ENCODE measurements at places on chromosomes 12 and 14.

- DNase-seq, result no peak
Measured at GRCh38 chr14:96881713-96882112, 84.5 kb downstream of the VRK1 start.

- no peak for DNase-seq
Measured at GRCh38 chr14:68983191-68983590, 4.1 kb upstream of the ACTN1 start.

DNA sequence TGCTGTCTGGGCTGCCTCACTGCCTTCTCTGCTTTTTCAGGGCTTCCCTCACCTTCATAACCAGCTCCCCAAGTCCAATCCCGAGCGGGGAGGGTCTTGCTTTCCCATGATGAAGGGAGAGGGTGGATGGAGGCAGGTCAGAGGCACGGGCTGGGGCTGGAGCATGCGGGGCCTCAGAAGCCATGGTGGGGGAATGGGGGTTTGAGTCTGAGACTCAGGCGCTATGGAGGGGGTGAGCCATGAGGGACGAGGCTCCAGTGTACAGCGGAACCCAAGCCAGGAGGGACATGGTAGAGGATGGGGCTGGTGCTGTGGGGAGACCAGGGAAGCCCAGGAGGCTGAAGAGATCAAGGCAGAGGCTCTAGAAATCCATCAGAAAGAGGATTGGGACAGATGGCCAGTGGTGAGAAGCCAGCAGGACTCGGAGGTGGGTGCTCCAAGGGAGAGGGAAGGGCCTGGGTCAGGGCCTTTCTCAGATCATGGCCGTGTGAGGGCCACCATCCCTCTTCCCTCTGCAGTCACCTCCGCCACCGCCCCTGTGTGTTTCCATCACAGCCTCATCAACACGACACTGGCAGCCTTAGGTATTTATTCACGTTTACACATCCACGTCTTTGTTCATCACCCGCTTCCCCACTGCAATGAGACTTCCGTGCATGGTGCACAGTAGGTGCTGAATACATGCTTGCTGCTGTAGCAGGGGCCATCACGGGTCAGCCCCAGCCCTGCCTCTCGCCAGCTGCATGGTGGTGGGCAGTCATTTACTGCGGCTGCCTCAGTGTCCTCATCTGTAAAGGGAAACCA is 144.7 kb downstream of the ADGRD1 start:
- DNase-seq, result no peak

DNA sequence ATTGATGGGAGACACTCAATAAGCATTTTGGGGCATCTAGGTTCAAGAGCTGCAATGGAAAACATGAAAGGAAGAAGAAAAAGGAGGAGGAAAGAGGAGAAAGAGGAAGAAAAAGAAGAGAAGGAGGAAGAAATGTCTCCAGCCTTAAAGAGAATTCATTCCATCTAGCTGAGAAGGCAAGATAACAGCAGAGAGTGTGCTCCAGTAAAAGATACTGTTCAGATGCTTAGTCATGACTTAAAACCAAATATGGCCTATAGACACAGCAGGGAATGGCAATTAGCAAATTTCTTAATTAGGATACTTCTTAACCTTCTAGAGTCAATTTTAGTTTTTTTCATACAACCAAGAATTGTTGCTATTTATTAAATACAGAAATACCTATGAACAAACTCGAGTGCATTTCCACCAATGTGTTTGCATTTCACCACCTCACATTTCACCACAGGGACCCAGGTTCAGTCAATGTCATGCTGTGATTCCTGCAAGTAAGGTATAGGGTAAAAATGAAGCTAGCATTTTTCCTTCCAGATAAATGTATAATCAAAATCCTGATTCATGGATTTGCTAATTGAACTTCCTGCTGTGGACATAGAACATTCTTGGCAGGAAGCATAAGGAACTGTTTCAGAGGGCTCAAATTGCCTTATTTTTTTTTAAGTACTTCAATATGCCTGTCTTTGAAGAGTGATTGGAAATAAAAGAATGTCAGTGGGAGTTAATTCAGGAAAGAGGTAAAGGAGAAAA is 177.8 kb downstream of the RPS29 start:
- no peak for DNase-seq

GRCh38 chr14:50954811-50955372 is 10.6 kb upstream of the PYGL start:
- DNase-seq, result peak; percentile 40

DNA sequence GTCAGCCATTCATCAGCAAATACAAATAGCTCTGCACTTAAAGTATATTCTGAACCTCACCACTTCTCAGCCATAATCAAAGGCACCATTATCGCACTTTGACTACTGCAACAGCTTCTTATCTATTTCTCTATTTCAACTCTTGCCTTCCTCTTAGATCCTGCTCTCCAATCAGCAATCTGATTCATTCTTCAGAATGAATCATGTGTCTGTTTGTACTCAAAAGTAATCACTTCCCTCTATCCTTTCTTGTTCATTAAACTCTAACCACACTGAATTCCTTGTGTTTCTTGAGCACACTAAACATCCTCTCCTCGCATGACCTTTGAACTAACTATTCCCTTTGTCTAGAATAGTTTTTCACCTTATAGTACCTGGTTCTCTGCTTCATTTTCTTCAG is 12.8 kb upstream of the OR4E1 start:
- DNase-seq, result no peak

- no peak for DNase-seq
Measured at GRCh38 chr12:22029991-22030390, 16.0 kb upstream of the CMAS start.

- DNase-seq, result no peak
Measured at GRCh38 chr12:4144676-4145075, 128.9 kb upstream of the CCND2 start.

- no peak for DNase-seq
Measured at GRCh38 chr12:57839996-57840395, 6.5 kb downstream of the CTDSP2 start.

DNA sequence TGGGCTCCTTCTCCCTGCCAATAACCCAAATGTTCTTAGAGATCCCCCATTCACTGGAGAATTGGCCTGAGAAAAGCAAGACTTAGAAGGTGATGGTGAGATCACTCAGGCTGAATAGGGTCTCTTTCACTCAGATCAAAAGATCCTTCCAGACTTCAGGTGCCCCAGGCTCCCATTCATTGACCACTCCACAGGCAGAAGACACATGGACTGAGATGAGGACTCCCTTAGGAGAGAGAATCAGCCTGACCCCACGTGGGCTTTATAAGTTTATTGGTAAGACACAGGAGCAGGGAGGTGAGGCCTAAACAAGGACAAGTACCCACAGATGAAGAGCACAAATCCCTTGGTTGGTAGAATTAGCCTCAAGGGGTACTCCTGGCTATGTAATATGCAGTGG is 6.1 kb upstream of the KRT72 start:
- DNase-seq, result no peak

DNA sequence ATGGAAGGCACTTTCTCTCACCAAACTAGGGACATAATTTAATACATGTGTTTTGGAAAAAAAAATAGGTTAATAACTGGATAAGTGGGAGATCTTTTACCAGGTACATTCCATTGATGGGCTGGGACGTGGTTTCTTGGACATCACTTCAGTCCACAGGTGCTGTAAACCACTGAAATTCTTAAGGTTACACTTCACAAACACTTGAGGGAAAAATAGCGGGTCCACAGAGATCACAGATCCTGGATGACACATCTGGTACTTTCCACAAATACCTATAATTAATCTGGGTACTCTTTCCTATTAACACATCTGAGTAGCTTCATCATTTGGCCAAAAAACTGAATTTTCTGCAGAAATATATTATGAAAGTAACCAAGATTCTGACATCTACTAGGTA is 85.0 kb downstream of the POLR3B start:
- DNase-seq, result no peak

DNA sequence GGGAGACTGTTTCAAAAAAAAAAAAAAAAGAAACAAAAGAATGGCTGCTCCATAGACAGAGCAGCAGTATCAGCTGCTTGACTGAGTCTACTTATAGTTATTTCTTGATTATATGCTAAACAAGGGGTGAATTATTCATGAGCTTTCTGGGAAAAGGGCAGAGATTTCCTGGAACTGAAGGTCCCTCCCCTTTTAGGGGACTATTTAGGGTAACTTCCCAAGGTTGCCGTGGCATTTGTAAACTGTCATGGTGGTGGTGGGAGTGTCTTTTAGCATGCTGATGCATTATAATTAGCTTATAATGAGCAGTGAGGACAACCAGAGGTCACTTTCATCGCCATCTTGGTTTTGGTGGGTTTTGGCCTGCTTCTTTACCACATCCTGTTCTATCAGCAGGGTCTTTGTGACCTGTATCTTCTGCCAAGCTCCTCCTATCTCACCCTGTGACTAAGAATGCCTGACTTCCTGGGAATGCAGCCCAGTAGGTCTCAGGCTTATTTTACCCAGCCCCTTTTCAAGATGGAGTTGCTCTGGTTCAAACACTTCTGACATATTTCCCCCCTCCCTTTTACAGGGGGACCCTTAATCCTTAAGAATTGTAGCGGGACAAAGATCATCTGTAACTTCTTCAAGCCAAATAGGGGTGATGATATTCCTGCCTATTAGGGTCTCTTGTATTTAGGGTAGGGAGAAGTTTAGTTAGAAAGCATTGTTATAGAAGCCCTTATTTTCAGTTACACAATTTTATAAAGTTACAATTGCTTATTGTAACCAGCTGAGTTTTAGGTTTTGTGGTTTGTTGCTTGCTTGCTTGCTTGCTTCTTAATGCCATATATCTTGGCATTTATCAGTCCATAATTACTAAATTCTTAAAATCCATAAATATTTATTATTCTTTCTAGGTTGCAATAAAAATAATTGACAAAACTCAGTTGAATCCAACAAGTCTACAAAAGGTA is 42.5 kb downstream of the MARK3 start:
- DNase-seq, result no peak

GRCh38 chr14:30243207-30243606 is 315.6 kb upstream of the PRKD1 start:
- DNase-seq, result no peak

DNA sequence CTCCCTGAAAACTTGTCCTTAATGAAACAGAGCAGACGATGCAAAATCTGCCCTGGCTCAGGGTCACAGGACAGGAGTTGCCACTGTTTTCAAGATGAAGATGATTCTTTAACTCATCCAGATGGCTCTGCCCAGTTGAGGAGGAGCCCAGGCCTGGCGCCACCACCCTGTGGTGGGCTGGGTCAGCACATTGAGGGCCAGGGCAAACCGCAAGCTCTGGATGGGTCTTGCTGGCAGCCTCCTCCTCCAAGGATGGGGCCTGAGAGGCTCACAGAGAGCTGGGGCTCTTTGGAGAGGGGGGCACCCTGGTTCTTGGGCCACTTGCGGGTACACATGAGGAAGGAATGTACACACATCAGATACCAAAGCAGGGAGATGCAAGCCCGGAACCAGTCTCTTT is 158.2 kb downstream of the NUAK1 start:
- no peak for DNase-seq

Measured in NCI-H446 treated with DMSO at 0.1 percent for 48 hours (cell line).